ENCODE measurements at places on chromosomes 12 and 14.

GRCh38 chr14:21989090-21989489, 315.5 kb upstream of the OR4E1 start:
- DNase-seq: no peak

DNA sequence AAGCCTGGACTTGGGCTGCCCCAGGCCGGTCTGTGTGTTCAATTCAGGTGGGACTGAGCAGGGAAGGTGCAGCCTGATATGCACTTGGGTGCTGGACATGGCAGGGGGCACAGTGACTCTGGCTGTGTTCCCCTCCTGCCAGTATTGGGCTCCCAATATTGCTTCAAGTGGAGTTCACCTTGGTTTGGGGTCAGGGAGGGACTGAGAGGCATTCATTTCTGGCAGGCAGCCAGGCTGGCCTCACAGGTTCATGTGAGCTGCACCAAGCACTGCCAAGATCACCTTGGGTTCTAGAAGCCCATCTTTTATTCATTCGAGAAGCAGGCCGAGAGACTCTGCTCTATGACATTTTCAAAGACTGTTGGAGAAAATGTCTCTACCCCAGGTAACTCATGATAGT, 245.0 kb downstream of the CHST11 start:
- no peak for DNase-seq

GRCh38 chr14:75328558-75329155, 50.0 kb downstream of the FOS start:
- DNase-seq: no peak

DNA sequence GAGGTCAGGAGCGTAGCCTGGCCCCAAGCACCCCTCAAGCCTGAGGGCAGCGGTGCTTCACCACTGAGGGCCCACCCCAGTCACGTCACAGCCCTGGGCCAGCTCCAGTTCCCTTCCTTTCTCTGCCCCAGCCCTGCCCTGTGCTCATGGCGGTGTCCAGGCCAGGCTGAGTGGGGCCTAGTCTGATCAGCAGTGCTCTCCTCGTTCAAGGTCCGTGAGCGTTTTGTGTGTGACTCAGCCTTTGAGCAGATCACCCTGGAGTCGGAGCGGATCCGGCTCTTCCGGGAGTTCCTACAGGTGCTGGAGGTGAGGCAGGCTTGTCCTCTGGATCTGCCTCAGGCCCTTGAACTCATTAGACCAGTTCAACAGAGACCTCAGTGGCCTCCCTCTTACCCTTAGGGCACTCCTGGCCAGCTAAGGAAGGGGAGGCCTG, 19.0 kb downstream of the PRPF40B start:
- no peak for DNase-seq

DNA sequence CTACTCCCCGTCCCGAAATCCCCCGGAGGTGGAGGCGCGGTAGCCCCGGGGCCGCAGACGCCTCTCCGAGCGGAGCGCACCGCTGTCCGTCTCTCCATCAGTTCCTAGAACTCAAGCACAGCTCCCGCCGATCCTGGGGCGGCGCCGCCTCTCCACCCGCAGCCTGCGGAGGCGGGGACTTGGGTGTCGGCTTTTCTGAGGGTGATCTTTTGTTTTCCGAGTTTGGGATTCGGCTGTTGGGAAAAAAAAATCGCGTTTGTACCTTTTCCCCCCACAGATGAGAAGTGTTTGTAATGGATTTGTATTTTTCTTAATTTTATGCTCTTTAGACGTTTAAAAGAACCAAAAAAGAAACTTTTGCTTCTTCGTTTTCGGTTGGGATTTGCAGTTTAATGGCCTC, 26.6 kb downstream of the LRCOL1 start:
- DNase-seq: no peak

DNA sequence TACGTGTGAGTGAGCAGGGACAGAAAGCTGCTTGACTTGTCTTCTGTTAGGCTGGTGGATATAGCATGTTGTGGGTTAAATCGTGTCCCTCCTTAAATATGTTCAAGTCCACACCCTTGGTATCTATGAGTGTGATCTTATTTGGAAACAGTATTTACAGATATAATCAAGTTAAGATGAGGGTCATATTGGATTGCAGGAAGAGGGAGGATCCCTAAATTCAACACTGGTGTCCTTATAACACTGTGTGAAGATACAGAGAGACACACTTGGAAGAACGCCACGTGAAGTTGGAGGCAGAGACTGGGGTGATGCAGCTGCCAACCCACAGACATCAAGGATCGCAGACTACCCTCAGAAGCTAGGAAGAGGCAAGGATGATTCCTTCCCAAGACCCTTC, 275.2 kb upstream of the SSTR1 start:
- DNase-seq: no peak

- no peak for DNase-seq
Observed at GRCh38 chr12:18837025-18837424, 99.1 kb downstream of the CAPZA3 start.

GRCh38 chr14:101230161-101230850, 326.8 kb upstream of the RTL1 start:
- DNase-seq: no peak

DNA sequence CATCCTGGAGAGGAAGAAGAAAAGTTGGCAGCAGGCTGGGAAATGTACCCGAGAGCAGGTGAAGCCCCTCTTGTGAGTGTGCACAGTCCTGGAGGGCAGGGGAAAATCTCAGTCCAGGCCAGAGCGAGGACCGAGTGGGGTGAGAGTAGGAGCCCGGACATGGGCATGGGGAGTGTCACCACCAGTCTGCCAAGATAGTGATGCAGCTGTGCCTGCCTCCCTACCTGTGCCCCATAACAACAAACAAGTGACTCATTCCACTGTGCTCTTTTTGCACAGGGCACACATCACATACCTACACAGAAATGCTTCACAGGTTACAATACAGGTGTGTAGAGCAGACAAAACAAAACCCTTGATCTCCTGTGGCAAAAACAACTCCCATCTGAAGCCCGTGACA, 205.9 kb upstream of the PELI2 start:
- DNase-seq: no peak

DNA sequence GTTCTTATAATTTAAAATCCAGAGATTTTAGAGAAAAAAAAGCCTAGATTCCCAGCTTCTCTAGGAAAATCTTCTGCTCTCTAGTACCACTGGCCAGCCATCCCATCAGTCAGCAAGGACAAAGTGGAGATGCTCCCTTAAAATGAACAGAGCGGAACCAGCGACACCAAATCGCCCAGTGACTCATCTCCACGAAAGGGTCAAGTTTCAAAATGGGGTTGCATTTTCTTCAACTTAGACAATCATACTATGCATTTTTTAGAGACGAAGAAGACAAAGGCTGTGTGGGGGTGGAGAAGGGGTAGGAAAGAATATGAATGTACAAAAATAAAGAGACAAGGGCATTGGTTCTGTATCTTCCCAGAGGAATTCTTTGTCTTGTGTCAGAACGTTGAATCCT, 212.0 kb downstream of the SLC15A4 start:
- DNase-seq: no peak

GRCh38 chr14:70397746-70398145, 19.1 kb downstream of the SYNJ2BP start:
- no peak for DNase-seq

DNA sequence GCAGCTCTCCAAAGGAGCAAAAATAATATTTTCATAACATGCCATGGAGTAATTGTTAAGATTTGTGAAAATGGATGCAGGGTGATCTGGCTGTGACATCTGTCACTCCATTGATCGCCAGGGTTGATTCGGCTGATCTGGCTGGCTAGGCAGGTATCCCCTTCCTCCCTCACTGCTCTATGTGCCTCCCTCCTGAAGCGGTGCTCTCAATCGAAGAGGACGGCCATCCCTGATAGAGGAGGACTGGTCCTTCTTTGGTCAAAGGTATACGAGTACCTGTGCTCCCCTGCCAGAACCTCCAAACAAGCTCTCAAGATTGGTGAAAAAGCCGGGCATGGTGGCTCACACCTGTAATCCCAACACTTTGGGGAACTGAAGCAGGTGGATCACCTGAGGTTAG, 47.9 kb downstream of the VCPKMT start:
- no peak for DNase-seq

DNA sequence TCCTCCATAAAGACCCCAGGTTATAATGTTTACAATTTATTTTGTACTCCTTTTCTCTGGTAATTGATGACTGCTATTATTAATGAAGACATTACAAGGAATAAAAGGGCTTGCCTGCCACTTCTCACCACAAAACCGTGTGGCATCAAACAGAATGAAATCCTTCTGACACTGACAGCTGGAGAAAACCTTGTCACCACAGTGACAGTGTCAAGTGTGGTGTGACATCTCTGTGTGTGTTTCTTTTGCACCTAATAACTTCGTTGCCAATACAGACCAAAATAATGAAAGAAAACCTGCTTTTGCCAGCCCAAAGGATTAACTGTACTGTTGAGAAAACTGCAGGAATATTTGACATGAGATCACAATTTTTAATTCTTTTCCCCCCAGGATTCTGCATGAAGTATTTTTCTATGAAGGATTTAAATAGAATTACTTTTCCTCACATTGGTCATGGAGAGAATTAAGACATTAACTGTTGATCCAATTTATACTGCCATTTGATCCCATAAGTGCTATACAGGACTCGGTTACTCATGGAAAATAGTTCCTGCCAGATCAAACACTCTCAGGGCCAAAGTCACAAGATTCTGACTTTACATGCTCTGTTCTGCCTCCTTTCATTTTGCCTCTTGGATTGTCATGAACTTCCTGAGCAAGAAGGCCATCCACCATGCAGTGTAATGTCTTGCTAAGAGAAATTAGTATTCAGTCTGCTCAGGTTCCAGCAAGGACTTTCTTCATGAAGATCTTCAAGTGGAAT, 60.4 kb upstream of the IFNG-AS1 start:
- no peak for DNase-seq

DNA sequence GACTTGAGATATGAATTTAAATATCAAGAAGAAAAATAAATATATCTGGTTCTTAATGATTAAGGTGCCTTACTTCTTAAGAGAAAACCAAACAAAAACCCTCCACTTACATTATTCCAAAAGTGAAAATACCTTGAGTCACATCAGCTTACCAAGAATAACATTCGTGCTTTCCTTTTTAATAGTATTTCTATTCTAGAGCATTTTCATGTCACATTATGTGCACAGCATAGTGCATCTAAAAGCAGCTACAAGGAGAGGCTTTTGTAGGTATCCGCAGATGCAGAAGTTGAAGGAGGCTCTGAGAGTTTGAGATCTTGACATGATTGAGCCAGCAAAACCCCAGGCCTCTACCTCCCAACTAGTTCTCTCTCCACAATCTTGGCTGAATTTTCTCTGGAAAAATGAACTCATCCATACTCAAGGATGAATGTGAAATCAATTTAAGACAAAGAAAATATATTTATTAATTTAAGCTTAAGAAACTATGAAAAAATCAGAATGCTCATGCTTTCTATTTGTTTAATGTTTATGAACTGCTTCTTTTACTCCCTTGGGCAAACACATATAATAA, 275.0 kb downstream of the AKAP6 start:
- no peak for DNase-seq
